ENCODE measurements at places on chromosomes 6 and 20.

- no peak for DNase-seq
Measured at GRCh38 chr6:398065-398464, 6.5 kb downstream of the IRF4 start.

GRCh38 chr6:64376394-64376793, 740.8 kb downstream of the PHF3 start:
- DNase-seq = no peak

- DNase-seq = no peak
Measured at GRCh38 chr6:35046862-35047261, 94.3 kb downstream of the TCP11 start.

- DNase-seq = no peak
Measured at GRCh38 chr20:3686421-3686820, 4.6 kb upstream of the ADAM33 start.

DNA sequence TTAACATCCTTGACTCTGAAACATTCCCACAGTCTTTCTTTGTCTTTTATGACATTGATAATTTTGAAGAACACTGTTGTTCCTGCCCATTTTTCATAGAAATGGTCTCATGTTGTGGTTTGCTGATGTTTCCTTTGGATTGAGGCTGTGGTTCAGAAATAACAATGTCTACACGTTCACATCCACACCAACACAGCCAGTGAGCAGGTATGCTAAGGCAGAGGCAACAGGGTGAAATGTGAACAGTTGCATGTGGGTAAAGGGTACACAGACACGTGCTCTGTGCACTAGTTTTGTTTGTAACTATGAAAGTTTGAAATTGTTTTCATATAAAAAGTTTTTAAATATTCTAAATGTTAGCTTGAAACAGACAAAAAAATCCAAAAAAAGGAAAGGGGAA, 78.4 kb downstream of the GINS1 start:
- no peak for DNase-seq

DNA sequence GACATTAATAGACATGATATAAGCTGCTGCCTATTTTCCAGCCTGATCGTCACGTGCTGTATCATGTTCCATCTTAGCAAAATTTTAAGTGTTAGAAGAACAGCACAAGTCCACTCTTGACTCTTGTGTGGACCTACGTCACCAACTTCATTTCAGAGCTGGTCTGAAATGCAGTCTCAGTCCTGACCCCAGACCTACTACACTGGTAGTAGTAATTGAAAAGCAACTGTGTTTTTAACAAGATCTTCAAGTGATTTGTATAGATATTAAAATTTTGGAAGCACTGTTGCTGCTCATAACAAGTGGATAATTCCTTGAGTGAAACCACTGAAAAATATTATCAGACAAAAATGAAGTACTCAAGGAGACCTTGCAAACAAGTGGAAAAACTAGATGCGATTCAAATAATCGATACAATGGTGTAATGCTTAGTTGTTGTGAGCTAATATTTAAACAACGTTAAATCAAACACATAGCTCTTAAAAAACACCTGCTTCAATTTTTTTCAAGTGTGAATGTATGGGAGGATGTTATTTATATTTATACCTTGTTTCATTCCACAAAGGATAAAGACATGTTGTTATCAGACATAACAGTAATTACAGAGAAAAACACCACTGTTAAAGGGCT, 110.9 kb upstream of the JAG1 start:
- DNase-seq = no peak

DNA sequence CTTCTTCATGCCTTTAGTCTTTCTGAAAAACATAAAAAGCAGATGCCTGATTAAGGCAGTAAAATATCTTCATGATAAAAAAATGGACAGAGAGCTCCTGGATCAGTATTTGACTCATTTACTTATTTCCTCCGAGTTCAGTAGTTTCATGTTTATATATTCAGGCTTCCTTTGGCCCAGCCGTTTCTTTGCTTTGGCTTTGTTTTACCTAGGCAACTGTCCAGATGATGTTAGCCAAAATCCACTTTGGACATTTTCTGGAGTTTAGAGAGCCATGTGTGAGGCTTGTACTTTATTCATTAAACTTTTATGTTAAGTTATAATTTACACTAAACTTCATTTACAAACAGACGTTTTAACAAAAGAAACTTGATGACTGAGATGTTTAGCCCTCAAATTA, 307.1 kb upstream of the RSPO3 start:
- no peak for DNase-seq

DNA sequence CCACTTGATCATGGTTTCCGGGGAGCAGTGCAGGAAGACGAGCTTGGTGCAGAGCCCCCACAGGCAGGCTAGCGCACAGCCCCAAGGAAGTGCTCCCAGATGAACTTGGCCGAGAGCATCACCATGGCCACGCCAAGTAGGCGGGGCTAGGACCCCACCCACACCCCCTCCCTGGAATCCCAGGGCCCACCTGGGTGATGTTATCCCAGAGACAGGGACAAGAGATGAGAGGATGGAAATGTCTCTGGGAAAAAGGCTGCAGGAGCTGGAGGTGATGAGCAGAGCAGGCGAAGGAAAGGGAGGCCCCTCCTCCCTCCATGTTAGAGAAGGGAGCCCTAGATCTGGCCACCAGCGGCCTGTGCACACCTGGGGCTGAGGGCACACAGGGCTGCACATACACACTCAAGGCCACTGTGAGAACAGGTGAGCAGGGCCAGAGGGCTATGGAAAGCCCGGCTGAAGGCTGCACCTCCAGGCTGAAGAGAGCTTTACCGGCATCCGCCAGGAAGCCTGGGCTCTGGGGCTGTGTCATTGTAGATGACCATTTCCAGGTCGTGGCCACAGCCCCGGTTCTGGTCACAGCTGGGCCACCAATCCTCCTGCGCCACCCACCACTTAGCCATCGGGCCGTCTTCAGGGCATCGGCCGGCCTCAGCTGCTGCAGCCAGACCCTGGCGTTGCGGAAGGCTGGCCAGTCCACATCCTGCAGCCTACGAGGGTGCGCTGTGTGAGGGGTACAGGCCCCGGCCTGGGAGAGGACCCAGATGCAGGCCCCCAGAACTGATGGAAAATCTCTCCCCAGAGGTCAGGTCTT, 24.9 kb downstream of the NPEPL1 start:
- DNase-seq = no peak

DNA sequence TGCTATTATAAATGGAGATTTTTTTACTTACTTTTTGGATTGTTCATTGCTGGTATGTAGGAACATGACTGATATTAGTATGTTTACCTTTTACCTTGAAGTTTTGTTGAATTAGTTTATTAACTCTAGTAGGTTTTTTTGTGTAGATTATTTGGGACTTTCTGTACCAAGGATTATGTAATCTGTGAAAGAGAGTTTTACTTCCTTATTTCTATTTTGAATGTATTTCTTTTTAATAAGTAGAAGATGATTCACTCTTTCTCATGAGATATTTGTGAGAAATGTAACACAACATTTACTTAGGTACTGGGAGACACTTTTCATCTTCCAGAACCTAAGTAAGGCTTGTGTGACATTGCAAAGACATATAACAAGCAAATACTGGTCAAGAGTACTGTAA, 473.9 kb upstream of the HS3ST5 start:
- no peak for DNase-seq

DNA sequence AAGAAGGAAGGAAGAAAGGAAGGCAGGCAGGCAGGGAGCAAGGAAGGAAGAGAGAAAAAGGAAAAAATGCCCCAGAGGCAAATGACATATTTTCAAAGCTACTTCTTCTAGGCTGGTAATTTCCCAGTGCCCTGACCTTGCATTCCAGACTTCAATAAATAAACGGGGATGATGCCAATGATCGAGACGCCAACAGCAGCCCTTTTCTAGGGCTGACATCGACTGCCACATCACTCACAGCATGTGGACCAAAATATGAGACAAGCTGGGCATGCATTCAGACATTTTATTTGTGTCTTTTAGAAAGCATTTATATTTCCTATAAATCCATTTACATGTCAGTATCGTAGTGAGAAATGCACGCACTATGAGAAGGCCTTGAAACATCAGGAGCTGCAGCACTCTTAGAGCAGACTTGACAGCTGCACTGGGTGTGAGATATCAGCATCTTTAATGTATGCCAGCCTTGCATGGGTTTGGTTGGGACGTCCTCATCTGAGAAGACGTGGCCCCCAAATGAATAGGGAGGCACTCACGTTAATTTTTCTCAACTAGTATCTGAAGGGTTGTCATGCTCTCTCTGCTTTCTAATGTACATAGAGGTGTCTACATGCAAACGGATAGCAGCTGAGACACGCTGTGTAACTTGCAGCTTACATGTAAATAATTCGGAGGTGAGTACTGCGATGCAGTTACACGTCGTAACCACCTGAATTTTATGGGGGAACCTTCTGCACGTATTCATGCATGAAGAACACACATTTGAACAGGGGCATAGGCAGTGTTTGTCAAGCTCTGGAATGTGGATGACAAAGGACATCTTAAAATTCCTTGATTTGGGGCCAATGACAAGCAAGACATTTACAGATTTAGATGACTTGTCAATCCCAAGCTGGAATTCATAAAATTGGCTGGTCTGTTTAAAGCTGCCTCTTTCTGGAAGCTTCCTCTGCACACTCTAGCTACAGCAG, 149.1 kb upstream of the AGPAT4 start:
- peak; percentile 27 for DNase-seq

DNA sequence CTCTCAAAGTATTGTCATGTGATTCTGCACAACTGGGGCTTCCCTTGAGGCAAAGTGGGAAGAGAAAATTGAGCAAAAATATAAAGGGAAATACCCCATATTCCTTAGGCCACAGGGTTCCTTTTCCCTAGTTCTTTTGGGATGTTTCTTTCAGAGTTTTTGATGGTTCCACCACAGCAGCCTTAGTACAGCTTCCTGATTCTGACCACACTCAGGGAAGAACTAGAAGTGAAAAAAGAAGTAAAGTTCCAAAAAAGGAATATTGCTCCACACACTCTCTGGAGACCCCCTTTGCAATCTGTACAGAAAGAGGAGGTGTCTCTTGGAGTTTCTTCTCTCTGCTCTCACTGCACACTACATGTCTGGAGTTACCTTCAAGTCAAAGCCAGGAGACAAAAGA, 27.9 kb upstream of the HLA-DQA2 start:
- DNase-seq = no peak

- no peak for DNase-seq
Measured at GRCh38 chr6:37145443-37145842, 24.5 kb upstream of the PIM1 start.

GRCh38 chr6:133778414-133779130, 110.3 kb upstream of the TCF21 start:
- DNase-seq = peak; percentile 9

GRCh38 chr6:35046103-35046502, 95.0 kb downstream of the TCP11 start:
- DNase-seq = no peak

DNA sequence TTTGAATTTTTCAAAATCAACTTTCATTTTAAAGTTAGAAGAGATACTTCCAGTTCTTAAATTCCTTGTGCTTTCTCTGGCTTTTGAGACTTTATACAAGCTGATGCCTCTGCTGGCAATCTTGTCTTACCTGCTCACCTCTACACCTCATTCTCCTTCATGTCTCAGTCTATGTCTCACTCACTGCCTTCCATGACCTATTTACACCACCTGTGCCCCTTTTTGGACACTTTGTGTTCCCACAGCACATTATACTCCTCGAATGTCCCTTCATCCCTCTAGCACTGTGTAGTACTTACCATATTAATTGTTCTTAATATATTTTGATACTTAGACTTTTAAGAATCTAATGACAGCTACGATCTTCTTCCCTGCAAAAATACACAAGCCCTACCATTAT, 15.3 kb downstream of the PHIP start:
- no peak for DNase-seq

DNA sequence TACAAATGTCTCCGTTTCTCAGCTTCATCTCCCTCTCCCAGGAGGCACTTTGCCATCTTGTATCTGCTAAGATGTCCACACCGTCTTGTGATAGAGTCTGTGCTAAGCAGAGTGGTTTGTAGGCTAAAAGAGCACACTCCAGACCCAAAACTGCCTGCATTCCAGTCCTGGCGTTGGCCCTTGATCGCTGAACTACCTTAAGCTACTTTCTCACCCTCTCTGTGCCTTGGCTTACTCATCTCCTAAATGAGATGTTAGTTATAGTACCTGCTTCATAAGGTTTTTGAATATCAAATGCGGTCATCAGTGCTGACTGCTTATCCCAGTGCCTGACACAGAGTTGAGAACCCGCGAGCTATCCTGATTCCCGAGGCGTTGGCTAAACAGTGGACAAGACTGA, 14.0 kb downstream of the CASS4 start:
- DNase-seq = no peak

- no peak for DNase-seq
Measured at GRCh38 chr6:143098054-143098671, 37.5 kb downstream of the AIG1 start.

DNA sequence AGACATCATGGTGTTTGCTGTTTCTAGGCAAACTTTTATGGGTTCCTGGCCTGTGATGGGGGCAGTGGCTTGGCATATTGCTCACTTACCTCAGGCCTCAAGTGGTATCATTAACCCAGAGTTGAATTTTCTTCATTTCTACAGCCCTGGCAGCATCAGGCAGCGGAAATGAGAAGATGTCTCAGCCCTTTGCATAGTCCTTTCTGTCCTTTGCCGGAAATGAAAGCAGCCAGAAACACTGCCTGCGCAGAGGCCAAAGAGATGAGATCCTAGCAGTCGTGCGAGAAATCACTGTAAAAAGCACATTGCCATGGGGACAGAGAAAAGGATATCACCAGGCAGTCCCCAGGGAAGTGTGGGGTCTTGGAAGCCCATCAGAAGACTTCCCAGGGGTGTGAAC, 37.4 kb upstream of the KCNG1 start:
- DNase-seq = no peak

DNA sequence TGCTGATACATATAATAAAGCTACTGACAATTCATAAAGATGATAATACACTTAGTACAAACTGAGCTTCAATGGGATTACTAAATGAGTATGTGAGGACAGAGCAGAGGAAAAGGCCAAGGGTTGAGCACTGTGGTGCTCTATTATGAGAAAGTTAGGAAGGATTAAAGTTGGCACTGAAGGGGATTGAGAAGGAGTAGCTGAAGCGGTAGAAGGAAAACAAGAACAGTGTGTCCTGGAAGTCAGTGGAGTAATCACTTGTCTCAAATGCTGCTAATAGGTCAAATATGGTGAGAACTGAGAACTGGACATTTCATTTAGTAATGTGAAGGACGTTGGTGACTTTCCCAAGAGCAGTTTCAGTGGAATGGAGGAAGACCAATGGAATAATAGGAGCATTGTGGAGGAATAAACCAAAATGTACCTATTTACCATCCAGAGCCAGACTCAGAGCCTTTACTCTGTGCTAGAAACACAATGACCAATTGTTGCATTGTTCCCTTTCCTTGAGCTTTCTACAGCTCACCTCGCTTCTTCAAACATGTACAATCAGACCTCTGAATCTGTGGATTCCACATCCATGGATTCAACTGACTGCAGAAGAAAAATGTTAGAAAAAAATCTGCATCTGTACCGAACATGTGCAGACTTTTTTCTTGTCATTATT, 255.9 kb downstream of the LAMA2 start:
- DNase-seq = no peak

Data from RCC 7860 (cell line).